Endothelial cell (in vitro differentiated cells): ENCODE measurements at places on chromosomes 1 and 21. TPM values are rescaled to one million over a fixed set of nuclear protein-coding genes. Genes with fewer than 3 reads are reported as not detected.

DISC1 gene
- 82.5 TPM for total RNA-seq

LYPD8 gene
- total RNA-seq: not detected

NR0B2 gene
- not detected for total RNA-seq

- peaks cover 2% of the 10 kb centered on the region for H3K27me3 ChIP-seq
- H3K4me3 ChIP-seq: no peak overlapping the region
- no peaks in the 10 kb centered on the region for H3K4me1 ChIP-seq
- no peak overlapping the region for H3K27ac ChIP-seq
- DNase-seq: no peak
These were observed 9.2 kb upstream of the PLA2G4A start for GRCh38 chr1:186819563-186819962.

GRCh38 chr1:48031676-48032075 lies 34.5 kb upstream of the TRABD2B start:
- DNase-seq: no peak
- H3K36me3 ChIP-seq: no peaks in the 10 kb centered on the region
- peaks cover 6% of the 10 kb centered on the region for H3K27me3 ChIP-seq
- H3K4me1 ChIP-seq: no peaks in the 10 kb centered on the region
- H3K27ac ChIP-seq: no peak overlapping the region

DNA sequence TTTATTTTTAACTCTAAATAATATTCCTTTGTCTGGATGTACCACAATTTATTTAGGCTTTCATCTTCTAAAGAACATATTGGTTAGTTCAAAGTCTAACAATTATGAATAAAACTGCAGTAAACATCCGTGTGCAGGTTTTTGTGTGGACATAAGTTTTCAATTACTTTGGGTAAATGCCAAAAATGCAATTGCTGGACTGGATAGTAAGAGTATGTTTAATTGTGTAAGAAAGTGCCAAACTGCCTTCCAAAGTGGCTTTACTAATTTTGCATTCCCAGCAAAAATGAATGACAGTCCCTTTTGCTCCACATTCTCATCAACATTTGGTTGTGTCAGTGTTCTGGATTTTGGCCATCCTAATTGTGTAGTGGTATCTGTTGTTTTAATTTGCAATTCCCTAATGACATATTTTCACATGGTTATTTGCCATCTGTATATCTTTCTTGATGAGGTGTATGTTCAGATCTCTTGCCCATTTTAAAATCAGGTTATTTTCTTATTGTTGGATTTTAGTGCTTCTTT lies 113.8 kb downstream of the DPYD start:
- no peak overlapping the region for H3K4me3 ChIP-seq
- H3K27ac ChIP-seq: no peak overlapping the region
- DNase-seq: no peak
- no peaks in the 10 kb centered on the region for H3K27me3 ChIP-seq
- no peaks in the 10 kb centered on the region for H3K36me3 ChIP-seq

DNA sequence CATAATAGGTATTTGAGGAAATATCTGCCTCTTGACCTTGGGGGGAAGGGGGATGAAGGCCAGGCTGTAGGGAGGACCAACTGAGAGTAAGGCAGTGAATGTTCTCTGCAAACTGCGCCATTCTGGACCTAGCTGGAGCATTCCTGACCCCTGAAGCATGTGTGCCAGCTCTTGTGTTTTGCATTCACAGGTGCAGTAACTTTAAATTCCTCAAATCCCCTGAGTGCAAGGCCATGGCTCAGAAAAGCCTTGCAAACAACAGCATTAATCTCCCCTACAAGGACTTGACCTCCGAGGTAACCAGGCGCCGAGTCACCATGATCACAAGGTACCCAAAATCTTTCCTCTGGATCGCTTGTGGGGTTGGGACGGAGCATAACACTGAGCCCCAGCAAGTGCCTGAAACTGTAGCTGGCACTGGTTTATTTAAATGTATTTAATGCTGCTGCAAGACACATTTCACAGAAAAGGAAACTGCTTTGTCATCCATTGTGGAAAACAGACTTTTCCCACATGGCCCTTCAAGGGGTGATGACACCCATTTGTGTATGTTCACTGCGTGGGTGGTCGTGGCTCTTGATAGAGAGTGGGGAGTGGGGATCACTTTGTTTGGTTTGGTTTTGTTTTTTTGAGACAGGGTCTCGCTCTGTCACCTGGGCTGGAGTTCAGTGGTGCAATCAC lies 1.7 kb downstream of the MYOCOS start:
- H3K4me3 ChIP-seq: no peak overlapping the region
- H3K36me3 ChIP-seq: no peaks in the 10 kb centered on the region
- no peaks in the 10 kb centered on the region for H3K27me3 ChIP-seq
- H3K4me1 ChIP-seq: no peaks in the 10 kb centered on the region
- H3K27ac ChIP-seq: no peak overlapping the region
